Thymus (tissue), 14 donors: ENCODE measurements at places on chromosomes 3 and 15. TPM values are rescaled to one million over a fixed set of nuclear protein-coding genes. Genes with fewer than 3 reads are reported as not detected.

- peak overlapping the region; percentile 1 for H3K4me3 ChIP-seq
- no peak overlapping the region for H3K27ac ChIP-seq
- H3K27me3 ChIP-seq = peaks cover 63% of the 10 kb centered on the region
- DNase-seq = no peak
Observed at GRCh38 chr15:65355988-65356353, 21.8 kb downstream of the IGDCC3 start.

DNA sequence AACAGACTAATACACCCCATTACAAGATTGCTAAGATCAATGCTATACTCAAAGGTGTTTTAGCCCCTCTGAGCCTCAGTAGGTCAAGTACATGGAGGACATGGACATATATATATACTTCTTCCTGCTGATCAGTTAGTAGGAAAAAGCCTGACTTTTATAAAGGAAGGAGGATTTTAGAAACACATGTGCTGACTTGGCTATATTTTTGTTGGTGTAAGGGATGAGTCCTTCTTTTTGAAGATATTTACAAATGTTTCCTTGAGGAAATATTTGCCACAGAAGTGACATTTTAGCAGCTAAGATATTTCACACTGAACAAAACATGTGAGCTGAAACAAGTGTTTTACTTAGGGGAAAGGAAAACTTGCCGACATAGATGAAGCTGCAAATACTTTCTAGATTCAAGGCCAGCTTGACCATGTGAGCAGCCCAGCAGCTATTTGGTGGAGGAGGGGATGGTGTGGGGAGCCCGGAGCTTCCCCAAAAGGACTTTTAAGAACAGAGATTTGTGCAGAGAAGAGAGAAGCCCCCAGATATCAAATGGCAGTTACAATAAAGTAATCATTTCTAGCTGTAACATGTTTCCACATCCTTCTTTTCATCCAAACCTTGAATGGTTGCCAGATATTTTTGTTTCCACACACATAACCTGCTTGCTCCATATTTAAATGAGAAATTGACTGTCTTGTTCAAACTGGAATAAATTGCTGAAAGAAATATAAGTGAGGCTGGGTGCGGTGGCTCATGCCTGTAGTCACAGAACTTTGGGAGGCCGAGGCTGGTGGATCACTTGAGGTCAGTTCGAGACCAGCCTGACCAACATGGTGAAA lies 111.7 kb upstream of the NR2F2 start:
- no peak overlapping the region for H3K4me3 ChIP-seq
- no peaks in the 10 kb centered on the region for H3K27me3 ChIP-seq
- H3K36me3 ChIP-seq = no peaks in the 10 kb centered on the region
- H3K27ac ChIP-seq = no peak overlapping the region
- H3K4me1 ChIP-seq = no peaks in the 10 kb centered on the region
- DNase-seq = no peak

DNA sequence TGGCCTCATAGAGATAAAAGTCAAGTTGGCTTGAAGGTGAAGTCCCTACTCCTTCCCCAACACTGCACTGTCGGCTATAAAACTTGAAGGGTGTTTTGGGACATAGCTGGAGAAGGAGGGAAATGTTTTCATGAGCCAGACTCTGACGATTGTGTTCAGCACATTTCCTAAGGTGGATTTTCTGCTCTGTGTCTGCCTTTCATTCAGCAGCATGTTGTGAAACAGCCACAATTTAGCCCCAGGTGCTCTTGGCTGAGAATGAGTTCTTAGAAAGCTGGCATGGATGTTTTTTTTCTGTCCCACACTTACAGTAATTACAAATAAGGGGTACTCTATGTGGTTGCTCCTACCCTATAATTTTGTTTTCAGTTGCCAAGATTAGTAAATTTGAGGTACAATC lies 492.4 kb downstream of the MCTP2 start:
- DNase-seq = no peak
- H3K4me3 ChIP-seq = no peak overlapping the region
- no peaks in the 10 kb centered on the region for H3K27me3 ChIP-seq
- no peaks in the 10 kb centered on the region for H3K36me3 ChIP-seq
- no peaks in the 10 kb centered on the region for H3K4me1 ChIP-seq
- no peak overlapping the region for H3K27ac ChIP-seq

DNA sequence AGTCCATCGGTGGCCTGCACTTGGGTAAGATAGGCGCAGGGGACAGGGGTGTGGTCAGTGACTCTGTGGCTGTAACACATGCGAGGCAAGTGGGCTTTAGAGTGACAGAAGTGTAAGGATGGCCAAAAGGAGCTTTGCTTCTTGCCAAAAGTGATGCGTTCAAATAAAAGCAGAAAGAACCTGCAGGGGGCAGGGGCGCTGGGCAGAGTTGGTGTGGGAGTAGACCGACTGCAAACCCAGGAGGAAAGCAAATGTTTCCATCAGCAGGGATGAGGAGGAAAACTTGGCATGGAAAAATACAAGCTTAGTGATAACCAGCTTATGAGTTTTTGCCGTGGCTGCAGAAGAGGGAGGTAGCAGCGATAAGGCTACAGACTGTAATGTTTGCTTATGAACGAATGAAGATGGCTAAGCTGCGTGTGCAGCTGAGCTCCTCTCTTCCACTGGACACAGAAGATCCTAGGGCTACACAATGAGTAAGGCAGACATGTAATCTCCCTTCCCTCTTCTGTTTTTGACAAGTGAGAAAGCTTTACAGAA lies 149.4 kb downstream of the WNT5A start:
- no peaks in the 10 kb centered on the region for H3K4me1 ChIP-seq
- no peak overlapping the region for H3K27ac ChIP-seq
- DNase-seq = no peak
- H3K27me3 ChIP-seq = no peaks in the 10 kb centered on the region
- no peaks in the 10 kb centered on the region for H3K36me3 ChIP-seq

The FBXO40 gene
- total RNA-seq = under 0.01 TPM
